ENCODE measurements at places on chromosomes 13 and 19. TPM values are rescaled to one million over a fixed set of nuclear protein-coding genes. Genes with fewer than 3 reads are reported as not detected.

The CBY2 gene
- not detected for total RNA-seq

The HRC gene
- total RNA-seq: not detected

The GPR183 gene
- total RNA-seq: under 0.01 TPM

The ACER1 gene
- not detected for total RNA-seq

The ZNF439 gene
- total RNA-seq: 24.8 TPM

The OBI1 gene
- 10.7 TPM for total RNA-seq

The LCP1 gene
- 2.9 TPM for total RNA-seq

The GNG7 gene
- total RNA-seq: 2.4 TPM

The OR7A5 gene
- total RNA-seq: 0.73 TPM

The FDX2 gene
- total RNA-seq: 13.3 TPM

The SPACA4 gene
- not detected for total RNA-seq

The NLRP7 gene
- total RNA-seq: not detected

The NEK5 gene
- 0.36 TPM for total RNA-seq

The CD79A gene
- total RNA-seq: not detected

The ZNF587B gene
- total RNA-seq: 34.0 TPM

The METTL21C gene
- not detected for total RNA-seq

The ZNF578 gene
- 0.69 TPM for total RNA-seq

The ACP4 gene
- not detected for total RNA-seq

The URAD gene
- total RNA-seq: not detected

The LILRA1 gene
- total RNA-seq: not detected

The NUMBL gene
- total RNA-seq: 17.7 TPM

The ZNF208 gene
- total RNA-seq: 0.73 TPM

The RPS19 gene
- total RNA-seq: 439 TPM

The ZNF729 gene
- total RNA-seq: not detected

The FAM124A gene
- total RNA-seq: 9.3 TPM

The EBI3 gene
- total RNA-seq: not detected

The PABPC3 gene
- under 0.01 TPM for total RNA-seq

The OR4F17 gene
- not detected for total RNA-seq

The CACNG8 gene
- total RNA-seq: not detected

The KLK15 gene
- not detected for total RNA-seq

The TSSK6 gene
- total RNA-seq: 2.2 TPM

The NCAN gene
- total RNA-seq: not detected

The SBSN gene
- not detected for total RNA-seq

The GARRE1 gene
- total RNA-seq: 8.0 TPM

The AP1M1 gene
- total RNA-seq: 74.3 TPM

The CEACAM21 gene
- not detected for total RNA-seq

The SPPL2B gene
- total RNA-seq: 22.4 TPM

The FOSB gene
- 0.67 TPM for total RNA-seq

The ZNF681 gene
- 1.3 TPM for total RNA-seq

The YJEFN3 gene
- 0.36 TPM for total RNA-seq

The LIN37 gene
- total RNA-seq: 11.0 TPM

The TMEM143 gene
- total RNA-seq: 6.9 TPM

The OR7C1 gene
- total RNA-seq: 1.5 TPM

The SIGLEC9 gene
- not detected for total RNA-seq

The ESD gene
- total RNA-seq: 121 TPM

The FPR3 gene
- total RNA-seq: not detected

The PET100 gene
- 19.0 TPM for total RNA-seq

The KLC3 gene
- not detected for total RNA-seq

The PCDH20 gene
- under 0.01 TPM for total RNA-seq

The ZNF285 gene
- 5.1 TPM for total RNA-seq

The GRIN3B gene
- under 0.01 TPM for total RNA-seq

The BRSK1 gene
- 0.93 TPM for total RNA-seq

The CRB3 gene
- total RNA-seq: not detected

The NCCRP1 gene
- total RNA-seq: 0.31 TPM

The REEP6 gene
- total RNA-seq: 3.0 TPM

The SIGLEC5 gene
- not detected for total RNA-seq
